Fibroblast of skin of abdomen (primary cell): ENCODE measurements at places on chromosomes 6 and 20.

DNA sequence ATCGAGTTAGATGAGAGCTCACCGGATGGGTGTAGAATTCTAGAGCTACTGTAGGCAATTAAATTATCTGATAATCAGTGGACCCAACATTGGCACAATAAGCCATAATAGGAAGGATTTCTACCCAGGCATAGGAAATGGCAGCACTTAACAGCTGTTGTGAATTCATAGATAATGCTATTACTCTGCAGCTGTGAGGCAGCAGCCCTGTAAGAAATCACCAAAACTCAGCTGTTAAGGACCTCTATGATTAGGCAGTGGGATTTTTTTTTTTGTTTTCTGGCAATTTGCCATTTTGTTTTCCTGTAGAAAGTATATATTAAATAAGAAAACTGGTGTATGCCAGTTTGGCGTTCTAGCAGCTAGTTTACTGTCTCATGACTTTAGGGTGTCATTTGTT, 609.1 kb upstream of the SLC35B3 start:
- no peak for DNase-seq

DNA sequence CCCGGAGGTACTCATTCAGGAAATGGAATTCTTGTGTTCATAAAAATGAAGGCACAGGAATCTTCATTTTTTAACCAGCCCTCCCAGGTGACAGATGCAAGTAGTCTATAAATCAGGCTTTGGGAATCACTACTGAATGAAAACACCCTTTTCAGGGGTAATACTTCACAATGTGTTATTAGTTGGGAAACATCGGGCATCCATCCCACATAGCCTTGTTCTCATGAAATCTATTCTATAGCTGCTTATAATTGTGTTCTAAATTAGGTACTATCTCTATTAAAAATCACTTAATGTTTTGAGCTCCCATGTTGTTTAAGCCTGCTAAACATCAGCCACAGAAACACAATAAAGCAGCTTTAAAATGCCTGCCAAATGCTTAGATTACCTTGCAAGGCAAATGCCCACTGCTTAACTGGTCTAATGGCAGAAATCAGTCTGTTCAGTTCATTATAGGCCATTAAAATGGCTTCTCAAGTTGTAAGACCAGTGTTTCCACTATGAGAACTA, 94.9 kb downstream of the L3MBTL3 start:
- DNase-seq = no peak

DNA sequence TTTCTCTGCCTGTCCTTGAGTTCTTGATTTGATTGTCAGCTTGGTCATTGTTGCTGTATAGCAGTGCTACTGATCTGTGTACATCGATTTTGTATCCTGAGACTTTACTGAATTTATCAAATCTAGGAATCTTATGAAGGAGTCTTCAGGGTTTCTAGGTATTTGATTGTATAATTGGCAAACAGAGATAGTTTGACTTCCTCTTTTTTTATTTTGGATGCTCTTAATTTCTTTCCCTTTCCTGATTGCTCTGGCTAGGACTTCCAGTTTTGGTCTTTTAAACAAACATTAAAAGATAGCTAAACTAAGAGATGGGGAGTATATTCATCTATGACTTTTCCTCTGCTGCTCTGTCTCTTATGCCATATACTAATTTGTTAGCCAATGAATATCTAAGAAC, 62.4 kb downstream of the NCOA7 start:
- DNase-seq = no peak

GRCh38 chr6:137705160-137706082, 161.6 kb upstream of the TNFAIP3 start:
- peak; percentile 53 for DNase-seq

DNA sequence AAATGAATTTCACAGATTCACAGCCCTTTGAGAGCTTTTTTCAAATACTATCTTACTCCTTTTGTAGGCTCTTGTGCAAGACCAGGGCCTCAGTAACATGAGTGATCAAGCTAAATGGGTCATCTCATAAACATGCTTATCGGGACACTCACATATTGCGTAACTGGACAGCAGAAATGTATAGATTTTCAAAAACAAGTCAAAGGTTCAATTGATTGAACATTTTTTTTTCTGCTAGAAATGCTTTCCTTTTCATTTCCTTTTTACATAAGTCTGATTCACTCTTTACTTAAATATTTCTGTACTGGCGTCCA, 8.7 kb upstream of the SALL4 start:
- peak; percentile 70 for DNase-seq

GRCh38 chr6:162230147-162230752, 497.3 kb downstream of the PRKN start:
- no peak for DNase-seq

DNA sequence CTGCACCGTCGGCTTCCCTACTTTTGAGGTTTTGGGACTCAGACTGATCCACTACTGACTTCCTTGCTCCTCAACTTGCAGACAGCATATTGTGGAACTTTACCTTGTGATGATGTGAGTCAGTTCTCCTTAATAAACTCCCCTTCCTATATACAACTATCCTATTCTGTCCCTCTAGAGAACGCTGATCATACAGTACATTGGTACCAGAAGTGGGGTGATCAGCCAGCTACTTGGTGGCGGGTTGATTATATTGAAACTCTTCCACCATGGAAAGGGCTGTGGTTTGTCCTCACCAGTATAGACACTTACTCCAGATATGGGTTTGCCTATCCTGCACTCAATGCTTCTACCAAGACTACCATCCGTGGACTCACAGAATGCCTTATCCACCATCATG, 7.6 kb upstream of the TAF4 start:
- no peak for DNase-seq

DNA sequence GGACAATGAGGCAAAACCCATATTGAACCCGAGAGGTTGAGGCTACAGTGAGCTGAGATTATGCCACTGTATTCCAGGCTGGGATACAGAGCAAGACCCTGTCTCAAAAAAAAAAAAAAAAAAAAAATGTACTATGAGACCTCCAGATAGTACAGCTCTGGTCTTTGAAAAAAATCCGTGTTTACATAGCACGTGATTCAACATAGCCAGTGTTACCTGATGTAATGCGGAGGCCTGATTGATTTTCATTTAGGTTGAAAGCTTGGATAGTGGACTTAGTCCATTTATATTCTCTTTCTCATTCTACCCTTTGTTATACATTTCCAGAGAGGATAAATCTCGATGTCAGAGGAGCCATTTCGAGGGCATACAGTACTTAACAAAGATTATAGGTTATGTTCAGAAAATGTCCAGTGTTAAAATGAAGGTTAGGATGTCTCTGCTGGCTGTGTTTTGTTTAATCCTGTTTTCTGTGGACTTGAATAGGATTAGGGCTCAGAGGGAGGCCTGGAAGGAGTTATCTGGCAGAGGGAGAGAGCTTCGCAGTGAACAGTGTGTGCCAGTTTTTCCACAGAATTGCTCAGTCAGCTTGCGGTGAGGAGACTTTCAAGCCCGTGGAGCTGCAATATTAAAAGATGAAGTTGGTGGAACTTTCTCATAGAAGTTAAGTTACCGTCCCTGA, 33.9 kb upstream of the BCLAF1 start:
- DNase-seq = no peak

- DNase-seq = no peak
Observed at GRCh38 chr20:44805335-44805978, 4.9 kb downstream of the RIMS4 start.

DNA sequence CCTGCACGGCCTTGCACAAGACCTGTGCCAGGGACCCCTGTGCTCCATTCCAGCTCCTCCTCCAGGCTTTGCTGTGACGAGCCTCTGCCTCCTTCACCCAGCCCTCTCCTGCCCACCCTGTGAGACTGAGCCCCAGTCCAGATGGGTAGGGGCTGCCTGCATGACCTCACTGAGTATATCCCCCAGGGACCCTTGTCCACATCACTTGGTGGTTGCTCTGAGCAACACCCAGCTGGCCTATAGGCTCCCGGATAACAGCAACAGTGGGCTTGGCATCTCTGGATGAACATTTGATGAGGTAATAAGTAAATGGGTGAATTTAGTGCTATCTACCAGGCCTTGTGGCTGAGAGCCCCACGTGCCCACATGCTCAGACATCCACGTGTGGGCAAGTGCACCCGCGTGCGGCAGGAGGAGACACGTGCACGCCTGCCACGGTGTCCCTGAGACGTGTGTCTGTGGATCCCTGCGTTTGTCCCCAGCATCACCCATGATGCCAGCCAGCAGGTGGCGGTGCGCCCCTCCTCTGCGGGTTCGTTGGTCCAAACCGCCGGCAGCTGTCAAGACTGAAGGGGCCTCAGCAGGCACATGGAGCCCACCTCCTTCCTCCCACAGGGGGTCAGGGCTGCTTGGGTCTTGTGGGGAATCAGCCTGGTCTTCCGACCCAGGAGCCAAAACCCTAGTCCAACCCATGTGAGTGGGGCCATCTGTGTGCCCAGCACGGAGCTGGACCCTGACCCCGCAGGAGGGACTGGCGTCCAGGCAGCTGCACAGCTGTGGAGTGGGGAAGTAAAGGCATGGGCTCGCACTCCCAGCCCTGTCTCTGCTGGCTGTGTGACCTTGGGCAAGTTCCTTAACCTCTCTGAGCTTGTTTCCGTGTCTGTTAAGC, 45.9 kb downstream of the FGD2 start:
- peak; percentile 74 for DNase-seq

GRCh38 chr6:121759370-121759769, 323.9 kb downstream of the GJA1 start:
- no peak for DNase-seq

DNA sequence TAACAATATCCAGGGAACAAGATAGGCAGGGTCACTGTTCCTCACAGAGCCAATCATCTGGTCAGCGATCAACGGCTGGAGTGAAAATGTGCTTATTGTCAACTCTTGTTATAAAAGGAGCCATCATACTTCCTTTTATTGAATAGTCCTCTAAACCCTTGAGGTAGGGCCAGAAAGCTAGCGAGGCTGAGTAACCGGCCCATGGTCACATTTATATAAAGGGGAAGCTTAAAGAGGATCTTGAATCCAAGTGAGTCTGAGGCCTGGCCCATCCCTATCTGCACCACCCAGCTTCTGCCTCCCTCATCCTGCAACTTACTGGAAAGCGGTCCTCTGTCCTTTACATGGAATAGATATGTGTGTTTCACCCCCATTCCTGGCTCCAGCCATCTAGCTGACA, 9.5 kb downstream of the PHACTR3 start:
- DNase-seq = no peak

DNA sequence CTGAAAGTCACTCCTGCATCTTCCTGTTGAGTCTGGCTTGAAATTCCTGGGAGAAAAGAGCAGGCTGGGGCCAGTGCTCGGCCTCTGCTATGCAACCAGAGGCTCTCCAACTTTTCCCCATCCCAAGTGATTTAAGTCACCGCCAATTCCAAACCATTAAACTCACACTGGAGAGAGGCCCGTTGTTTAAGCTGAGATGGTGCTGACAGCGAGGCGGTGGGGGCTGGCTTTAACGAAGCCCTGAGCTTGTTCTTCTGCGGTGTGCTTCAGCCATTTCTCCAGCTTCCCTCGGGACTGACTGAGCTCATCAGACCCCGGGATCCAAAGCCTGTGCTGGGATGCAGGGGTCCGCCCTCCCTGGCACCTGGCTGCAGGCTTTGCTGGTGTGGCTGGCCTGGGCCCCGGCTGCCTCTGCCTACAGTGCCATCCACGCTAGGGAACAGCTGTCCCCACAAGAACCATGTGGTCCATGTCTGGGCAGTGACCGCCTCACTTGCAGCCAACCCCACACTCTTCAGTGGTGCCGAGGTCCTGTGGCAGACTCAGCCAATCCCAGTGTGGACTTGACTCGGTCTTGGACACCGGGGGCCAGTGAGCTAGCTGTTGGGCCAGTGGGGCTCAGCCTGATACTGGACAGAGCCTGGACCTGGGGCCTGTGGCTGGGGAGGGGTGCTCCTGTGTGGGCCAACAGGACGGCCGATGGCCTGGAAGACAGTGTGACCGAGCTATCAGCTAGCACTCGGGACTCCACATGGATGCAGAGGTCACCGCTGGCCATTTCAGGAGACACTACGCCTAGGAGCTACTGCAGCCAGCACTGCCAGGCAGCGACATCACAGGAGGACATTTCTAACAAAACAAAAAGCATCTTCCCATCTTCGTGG, 21.2 kb downstream of the RAMACL start:
- peak; percentile 42 for DNase-seq

GRCh38 chr6:160733050-160733646, 31.1 kb downstream of the PLG start:
- DNase-seq = peak; percentile 32

GRCh38 chr6:140779341-140779740, 1353.4 kb upstream of the GJE1 start:
- no peak for DNase-seq

GRCh38 chr6:4128748-4129147, 6.6 kb downstream of the ECI2 start:
- DNase-seq = no peak
